ENCODE measurements at places on chromosomes 2 and 18. TPM values are rescaled to one million over a fixed set of nuclear protein-coding genes. Genes with fewer than 3 reads are reported as not detected.

SERPINB12 gene
- not detected for total RNA-seq

GRCh38 chr2:236753606-236754270, 184.1 kb downstream of the ACKR3 start:
- no peaks in the 10 kb centered on the region for H3K4me1 ChIP-seq
- peaks cover 2% of the 10 kb centered on the region for H3K27me3 ChIP-seq
- DNase-seq: no peak
- no peak overlapping the region for H3K4me3 ChIP-seq
- no peak overlapping the region for H3K27ac ChIP-seq

GRCh38 chr2:136424112-136424511, 306.2 kb upstream of the CXCR4 start:
- peak overlapping the region; percentile 71 for H3K4me3 ChIP-seq
- H3K4me1 ChIP-seq: peaks cover 24% of the 10 kb centered on the region
- no peak overlapping the region for H3K27ac ChIP-seq
- no peaks in the 10 kb centered on the region for H3K36me3 ChIP-seq
- DNase-seq: no peak

TTC21B gene
- 21.0 TPM for total RNA-seq

DNA sequence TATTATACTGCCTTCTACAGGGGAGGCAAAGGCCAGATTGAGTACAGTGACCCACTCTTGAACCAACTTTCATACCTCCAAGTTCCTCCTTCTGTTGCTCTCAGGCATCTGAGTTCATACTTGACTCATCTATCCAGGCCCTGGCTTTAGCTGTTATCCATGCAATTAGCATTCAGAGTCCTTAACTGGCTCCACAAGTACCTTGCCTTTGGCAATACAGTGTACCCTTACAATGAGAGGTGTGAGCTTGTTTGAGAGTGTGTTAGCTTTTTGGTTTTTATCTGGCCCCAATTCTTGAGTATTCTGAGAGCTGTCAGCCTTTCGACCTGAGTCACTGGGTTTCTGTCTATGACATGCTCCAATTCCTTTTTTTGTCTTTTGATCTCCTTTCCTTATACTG, 60.2 kb downstream of the EHD3 start:
- DNase-seq: no peak
- H3K4me3 ChIP-seq: no peak overlapping the region
- no peaks in the 10 kb centered on the region for H3K36me3 ChIP-seq
- H3K4me1 ChIP-seq: peaks cover 6% of the 10 kb centered on the region
